ENCODE measurements at places on chromosomes 2 and 18.

- DNase-seq, result no peak
Measured at GRCh38 chr2:42054714-42055430, 7.1 kb downstream of the PKDCC start.

- peak; percentile 43 for DNase-seq
Measured at GRCh38 chr2:28093768-28094167, 203.2 kb downstream of the BABAM2 start.

DNA sequence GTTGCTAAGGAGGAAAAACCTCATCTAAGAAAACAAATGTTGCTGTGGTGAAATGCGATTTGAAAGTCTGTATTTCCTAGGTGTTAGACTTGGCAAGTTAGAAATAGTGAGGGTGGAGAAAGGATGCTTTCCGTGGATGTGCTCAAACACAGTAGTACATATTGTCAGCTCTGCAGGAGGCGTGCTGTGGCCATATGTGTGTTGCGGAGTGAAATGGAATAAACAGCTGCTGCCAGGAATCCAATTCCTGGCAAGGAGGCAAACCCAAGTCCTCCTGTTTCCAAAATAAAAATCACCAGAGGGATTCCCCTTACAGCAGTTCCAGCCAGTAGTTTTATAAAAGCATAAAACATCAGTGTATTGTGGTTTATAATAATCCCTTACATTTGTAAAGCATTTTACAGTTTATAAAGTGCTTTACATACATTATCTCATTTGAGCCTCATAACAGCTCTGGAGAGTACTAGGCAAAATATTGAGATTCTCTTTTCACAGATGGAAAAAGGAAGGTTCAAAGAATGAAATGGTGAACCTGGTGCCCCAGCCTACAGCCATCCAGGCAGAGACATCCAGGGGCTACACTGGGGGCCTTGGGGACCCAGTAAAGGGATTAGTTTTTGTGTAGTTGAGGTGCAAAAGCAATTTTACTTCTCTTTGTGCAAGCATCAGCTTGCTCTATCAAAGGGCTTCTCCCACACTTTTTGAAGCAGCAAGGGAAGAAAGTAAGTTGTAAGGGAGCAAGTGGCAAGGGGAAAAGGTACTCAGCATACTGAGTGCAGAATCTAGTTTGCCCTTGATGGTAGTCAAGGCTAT lies 206.0 kb downstream of the AGPS start:
- DNase-seq, result peak; percentile 13

DNA sequence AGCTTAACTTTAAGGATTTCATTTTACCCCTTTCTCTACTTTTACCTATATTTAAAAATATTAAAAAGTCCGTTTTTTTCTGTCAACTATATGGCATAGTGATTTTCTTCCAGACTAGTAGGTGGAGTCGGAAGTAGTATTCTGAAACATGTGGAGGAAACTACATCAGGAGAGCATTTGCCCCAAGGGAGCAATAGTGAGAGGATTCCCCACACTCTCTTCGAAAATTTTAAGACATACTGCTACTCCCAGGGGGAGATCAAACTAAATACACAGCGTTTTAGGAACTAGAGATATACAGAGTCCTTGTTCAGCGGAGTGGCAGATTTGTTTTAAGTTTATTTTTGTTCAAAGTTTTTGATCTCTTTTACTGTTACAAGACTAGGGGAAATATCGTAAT lies 40.6 kb downstream of the METAP1D start:
- no peak for DNase-seq

DNA sequence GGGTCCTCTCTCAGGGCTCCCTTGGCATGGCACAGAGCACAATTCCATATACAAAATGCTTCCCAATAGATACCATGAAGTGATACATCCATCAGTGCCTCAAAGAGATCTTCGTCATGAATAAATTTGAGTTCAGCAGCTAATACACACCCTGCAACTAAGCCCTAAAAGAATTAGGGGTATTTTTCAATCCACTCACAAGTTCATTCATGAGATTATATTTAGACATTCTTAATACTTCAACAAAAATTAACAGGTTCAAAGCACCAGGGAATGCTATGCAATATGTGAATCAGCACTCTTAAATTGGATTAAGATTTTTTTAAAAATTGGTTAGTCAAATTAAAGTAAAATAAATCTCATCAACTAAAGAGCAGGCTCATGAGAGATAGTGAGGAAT lies 79.7 kb downstream of the PID1 start:
- no peak for DNase-seq

GRCh38 chr2:201242571-201243277 lies 17.6 kb upstream of the CASP8 start:
- no peak for DNase-seq

- no peak for DNase-seq
Measured at GRCh38 chr2:244547-244946, 19.3 kb downstream of the SH3YL1 start.

DNA sequence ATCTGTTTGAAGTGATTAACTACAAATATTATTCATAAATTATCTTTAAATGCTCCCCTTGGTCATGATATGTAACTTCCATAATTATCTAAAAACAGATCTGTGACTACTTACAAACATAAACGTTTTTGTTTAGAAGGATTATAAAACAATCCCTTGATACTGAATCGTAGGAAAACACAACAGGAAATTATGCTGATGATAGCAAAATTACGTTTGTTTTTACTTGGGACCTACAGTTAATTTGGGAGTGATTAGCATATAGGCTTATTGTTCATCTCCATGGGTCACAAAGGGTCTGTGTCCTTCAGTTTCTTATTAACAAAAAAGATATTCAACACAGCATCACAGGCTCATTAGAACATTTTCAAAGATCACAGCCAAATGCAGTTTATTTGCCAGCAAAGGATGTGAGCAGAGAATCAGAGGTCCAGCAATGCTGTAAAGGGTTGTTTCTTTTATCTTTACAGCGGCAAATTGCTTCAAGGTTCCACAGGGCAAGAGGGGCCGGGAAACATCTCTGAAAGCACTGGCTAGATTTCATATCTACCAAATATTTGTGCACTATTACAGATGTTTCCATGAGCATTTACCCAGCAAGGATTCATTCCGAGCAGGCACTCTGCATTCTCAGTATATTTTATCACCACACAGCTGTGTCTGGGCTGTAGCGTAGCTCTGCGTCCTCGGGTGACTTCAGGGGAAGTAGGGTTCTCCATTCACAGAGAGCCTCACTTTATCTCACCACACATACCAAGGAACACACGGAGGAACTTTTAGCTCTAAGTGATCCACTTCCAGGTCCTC lies 4.1 kb downstream of the CCDC195 start:
- DNase-seq, result no peak

DNA sequence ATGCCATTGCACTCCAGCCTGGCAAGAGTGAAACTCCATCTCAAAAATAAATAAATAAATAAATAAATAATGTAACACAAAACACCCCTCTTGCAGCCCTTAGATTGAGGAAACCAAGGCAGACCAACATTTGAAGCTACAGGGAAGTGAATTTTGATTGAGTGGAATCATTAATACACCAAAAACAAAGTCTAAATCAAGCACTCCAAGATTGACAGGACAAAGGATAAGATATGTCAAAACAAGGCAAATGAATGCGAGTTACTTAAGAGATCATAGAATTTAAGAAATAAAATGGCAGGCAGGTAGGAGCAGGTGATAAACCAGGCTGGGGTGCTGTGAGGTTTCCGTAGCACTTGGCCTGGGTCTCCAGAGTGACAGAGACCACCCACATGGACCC lies 54.9 kb upstream of the RAB12 start:
- no peak for DNase-seq

GRCh38 chr2:29251406-29251805 lies 136.2 kb downstream of the CLIP4 start:
- no peak for DNase-seq

DNA sequence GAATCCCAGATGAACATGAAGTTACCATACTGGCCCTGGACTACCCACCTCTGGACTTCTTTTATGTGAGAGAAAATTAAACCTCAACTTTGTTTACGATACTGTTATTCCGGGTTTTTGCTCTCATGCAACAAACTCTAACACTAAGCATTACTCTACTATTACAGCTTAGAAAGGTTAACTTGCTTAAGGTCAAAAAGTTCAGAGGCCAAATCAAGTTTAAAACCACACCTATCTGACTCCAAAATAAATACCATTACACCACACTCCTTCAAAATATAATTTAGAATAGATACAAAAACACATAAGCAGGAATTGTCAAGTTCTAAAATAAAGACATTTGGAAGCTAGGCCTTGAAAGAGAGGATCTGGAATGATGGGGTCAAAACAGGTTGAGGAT lies 75.0 kb downstream of the DTNB start:
- DNase-seq, result no peak

GRCh38 chr18:75496151-75496550 lies 68.6 kb upstream of the SMIM21 start:
- no peak for DNase-seq

Data from endothelial cell of umbilical vein (primary cell).